ENCODE measurements at places on chromosomes 16 and 17. TPM values are rescaled to one million over a fixed set of nuclear protein-coding genes. Genes with fewer than 3 reads are reported as not detected.

Gene KRT9
- total RNA-seq, result 2.6 TPM

Gene TMC8
- 0.11 TPM for total RNA-seq

Gene KIF19
- not detected for total RNA-seq

Gene ITGB4
- 56.9 TPM for total RNA-seq

Gene KRTAP1-5
- total RNA-seq, result not detected
